ENCODE measurements at places on chromosomes 1 and 21.

GRCh38 chr1:110495926-110496600, 22.9 kb downstream of the KCNA10 start:
- peak; percentile 44 for DNase-seq

DNA sequence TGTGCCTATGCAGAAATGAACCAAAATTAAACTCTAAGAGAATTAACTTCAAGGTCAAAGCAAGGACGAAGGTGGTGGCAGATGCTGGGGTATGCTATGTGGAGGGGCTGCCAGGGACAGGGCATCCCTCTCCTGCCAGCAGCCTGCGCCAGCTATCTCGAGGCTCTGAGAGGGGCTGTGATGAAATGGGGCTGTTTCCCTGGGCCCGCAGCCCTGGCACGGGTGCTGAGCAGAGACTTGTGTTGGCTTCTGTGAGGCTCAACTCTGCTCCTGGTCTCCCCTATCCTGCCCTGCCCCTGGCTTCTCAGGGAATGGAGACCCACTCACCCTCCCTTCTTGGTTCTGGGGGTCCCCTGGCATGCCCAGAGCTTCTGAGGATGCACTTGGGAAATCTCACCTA, 41.9 kb upstream of the TIAM1 start:
- DNase-seq: no peak

GRCh38 chr1:14822493-14822892, 224.0 kb downstream of the KAZN start:
- DNase-seq: no peak

- no peak for DNase-seq
These were observed 31.6 kb upstream of the ACOT11 start for GRCh38 chr1:54516249-54516920.

DNA sequence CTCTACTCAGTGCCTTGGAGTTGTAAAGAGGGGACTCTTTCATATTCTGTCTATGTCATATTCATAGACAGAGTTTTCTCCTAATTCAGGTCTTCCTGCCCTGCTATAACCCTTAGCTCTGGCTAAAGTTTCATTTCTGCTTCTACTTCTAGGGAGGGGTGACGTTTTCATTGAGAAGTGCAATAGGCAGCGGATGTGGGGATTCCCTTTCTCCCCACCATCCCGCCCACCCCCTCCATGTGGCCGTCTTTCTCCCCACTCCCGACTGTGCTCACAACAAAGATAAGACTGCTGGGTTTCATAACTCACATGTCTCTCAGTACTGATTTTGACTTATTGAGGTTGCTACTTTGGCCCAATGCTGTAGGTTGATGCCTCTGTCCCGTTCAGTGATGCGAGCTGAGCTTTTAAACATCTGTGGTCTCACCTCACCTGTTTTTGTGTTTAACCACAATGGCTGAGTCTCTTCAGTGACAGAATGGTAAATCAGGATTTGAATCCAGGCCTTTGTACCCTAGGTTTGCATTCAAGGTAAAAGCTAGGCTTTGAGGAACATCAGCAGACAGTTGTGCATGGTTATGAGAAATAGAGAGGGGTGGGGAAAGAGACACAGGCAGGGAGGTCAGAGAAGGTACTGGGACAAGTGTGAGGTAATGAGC, 7.8 kb upstream of the KIF14 start:
- DNase-seq: peak; percentile 35

GRCh38 chr1:176691251-176692228, 228.6 kb downstream of the PAPPA2 start:
- no peak for DNase-seq

DNA sequence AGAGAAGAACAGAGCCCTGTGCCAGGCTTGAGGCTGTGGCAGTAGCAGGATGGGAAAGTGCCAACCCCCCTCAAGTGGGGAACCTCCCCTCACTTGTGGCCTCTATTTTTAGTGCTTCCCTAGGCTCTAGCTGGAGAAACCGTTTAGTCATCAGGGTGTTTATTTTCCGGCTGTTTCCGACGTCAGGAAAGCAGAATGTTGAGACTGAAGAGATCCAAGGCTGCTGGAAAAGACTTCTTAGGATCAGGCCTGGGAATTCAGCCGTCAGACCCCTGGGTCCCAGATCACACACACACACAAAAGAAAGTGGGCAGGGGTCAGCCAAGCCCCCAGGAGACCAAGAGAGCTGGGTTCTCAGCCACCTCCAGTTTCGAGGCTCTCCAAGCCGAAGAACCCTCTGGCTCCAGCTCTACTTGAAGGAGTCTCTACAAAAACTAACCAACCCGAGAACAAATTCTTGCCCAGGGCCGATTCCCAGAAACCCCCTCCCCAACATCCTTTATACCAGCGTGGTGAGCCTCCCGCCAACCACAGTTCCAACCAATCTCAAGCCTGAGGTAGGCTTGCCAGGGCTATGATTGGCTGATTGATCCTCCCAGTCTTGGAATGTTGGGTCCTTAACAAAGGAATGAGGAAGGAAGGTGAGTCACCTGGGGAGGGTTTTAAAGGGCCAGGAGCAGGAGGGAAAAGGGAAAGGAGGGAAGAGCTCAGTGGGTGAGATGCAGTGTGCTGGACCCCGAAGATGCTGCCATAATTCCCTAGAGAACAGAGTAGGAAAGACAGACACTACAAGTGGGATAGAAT, 2.5 kb upstream of the MEF2D start:
- no peak for DNase-seq

DNA sequence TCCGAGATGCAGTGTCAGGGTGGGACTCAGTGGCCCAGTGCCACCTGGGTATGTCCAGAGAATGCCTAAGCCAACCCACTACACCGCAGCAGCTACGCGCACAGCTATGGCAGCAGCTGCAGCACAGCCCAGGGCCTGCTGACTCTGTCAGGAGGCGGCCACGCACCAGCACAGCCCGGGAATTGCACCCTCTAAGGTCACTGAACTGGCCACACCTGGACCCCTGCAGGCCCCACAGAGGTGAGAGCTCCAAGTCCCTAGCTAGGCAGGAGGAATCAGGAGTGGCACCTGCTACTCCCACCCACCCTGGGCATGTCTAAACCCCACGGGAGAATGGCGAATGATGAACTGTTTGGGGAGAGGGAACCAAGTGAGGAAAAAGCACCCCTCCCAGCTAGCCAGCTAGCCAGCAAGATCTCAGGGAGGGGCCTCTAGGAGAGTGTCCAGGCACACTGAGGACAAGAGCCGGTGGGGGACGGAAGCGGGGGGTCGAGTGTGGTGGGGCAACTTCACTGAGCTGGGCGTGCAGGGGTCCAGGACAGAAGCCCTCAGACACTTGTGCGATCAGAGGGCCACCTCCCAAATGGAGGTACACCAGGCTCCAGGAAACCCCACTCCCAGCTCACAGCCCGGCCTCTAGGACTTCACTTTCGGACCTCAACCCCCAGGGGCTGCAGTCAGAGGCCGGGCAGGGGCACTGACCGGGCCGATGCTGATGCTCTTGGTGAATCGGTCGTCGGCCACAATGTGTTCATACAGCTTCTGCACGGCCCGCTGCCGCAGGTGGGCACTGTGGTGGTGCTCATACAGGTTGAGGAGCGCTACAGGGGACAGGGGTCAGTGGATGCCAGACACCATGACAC, 13.9 kb downstream of the LSS start:
- no peak for DNase-seq

- DNase-seq: no peak
These were observed 2.1 kb downstream of the SIPA1L2 start for GRCh38 chr1:232627645-232628334.

DNA sequence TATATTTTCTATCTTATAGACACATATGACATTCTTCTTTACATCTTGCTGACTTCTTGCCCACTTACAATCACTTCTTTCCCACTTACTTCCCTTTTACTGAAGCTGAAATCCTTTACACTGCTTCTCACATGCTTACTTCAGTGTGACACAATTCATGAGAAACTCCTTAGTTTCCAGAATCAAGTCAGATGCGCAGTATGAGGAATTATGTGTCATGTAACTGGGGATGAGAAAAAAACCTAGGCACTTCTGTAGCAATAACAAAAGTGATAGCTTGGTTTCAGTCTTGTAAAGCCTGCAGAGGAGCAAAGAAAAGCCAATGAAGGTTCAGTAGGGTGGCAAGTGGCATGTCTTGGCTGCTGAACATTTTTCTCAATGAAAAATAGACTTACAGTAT, 566.2 kb upstream of the RGS18 start:
- no peak for DNase-seq

DNA sequence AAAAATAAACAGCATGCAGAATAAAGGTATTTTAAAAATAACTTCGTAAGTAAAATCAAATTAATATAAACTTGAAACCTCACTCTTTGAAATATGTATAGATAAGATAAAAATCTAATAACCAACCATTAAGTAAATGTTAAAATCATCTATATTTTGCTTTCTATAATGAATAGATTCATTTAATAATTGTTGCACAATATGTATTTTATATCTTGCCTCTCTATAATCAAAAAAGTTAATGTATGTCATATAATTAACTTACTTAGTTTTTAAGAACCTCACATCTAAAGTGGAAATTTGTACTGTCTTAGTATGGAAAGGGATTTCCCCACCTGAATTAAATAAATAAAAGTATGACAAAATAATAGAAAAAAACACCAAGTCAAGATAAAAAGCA, 42.4 kb upstream of the RBM34 start:
- no peak for DNase-seq

GRCh38 chr1:88998716-88999115, 6.3 kb upstream of the KYAT3 start:
- no peak for DNase-seq

- DNase-seq: no peak
These were observed 2.0 kb upstream of the ATP13A2 start for GRCh38 chr1:17013491-17014320.

- DNase-seq: no peak
These were observed 17.1 kb downstream of the ABCG1 start for GRCh38 chr21:42236014-42236413.

GRCh38 chr1:159965263-159965662, 11.2 kb upstream of the SLAMF9 start:
- no peak for DNase-seq

- DNase-seq: no peak
These were observed 462.2 kb upstream of the CXADR start for GRCh38 chr21:17050646-17051045.

- DNase-seq: no peak
These were observed 83.9 kb upstream of the SGIP1 start for GRCh38 chr1:66450043-66450514.

DNA sequence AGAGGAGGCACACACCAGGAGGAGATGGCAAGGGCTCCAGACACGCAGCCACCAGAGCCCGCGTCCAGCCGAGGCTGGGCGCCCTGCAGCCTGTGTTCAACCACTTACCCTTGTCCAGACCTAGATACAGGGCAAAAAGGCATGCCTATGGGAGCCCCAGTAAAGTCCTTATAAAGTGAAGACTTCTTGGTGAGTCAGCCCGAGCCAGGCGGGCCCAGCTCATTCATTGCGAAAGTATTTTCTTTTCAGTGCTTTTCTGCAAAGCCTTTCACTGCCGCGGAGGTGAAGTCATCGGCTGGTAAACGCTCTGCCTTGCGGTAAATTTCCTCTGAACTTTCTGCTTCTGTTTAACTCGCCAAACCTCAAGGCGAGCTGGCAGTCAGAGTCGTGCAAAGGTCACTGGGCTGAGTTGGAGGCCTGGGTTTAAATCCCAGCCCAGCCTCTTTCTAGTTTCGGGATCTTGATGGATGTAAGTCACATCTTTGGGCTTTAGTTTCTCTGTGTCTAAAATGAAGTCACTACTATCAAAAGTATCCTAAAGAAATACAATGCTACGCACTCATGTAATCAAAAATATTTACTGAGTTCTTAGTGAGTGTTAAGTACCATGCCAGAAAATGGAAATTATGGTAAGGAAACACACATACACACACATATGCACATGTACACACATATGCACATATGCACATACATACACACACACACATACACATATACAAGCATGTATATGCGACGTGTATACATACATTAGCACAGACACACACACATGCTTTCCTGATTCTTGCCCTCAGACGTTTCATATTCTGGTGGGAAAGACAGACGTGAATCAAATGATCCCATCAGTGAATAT, 54.7 kb upstream of the IFFO2 start:
- peak; percentile 58 for DNase-seq

DNA sequence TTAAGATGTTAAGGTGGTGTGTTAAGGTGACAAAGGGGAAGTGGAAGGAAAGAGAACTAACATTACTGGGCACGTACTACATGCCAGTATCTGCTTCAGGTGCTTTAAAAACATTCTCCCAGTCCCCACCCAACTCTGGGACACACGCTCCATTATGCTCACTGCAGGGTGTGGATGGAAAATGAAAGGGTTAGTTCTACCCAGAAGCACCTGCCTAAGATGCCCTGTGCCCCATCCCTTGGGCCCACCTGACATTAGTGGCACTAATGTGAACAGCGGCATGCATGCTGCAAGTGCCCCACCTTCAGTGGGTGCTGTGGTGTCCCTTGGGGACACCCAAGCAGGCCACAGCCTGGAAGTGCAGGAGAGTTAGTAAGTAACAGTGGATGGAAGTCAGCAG, 82.9 kb upstream of the CXADR start:
- DNase-seq: no peak

GRCh38 chr1:55138823-55139222, 76.3 kb downstream of the USP24 start:
- no peak for DNase-seq

GRCh38 chr1:178388418-178389145, 108.2 kb downstream of the CLEC20A start:
- DNase-seq: no peak

DNA sequence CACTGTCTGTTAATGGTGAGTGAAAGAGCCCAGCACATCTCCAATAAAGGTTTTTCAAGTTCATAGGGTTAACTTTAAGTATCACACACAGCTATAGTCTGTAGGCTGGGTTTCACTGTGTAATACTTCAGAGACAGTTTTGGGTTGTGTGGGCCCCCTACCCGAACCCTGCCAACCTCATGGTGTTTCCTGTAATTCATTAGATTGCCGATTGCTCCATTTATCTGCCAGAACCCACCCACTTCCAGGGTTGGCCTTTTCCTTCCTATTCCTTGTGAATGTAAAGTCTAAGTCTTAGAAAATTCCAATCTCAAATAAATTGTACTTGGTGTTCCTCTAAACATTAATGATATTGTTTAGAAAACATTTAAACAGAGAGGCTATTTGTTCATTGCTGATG, 43.6 kb downstream of the CTTNBP2NL start:
- no peak for DNase-seq

- no peak for DNase-seq
These were observed 7.0 kb downstream of the SH3BP5L start for GRCh38 chr1:248818505-248819374.

GRCh38 chr1:204873714-204874113, 3.1 kb downstream of the NFASC start:
- no peak for DNase-seq

GRCh38 chr1:232822530-232822929, 17.3 kb downstream of the MAP10 start:
- no peak for DNase-seq

- DNase-seq: no peak
These were observed 53.0 kb upstream of the DUSP10 start for GRCh38 chr1:221794935-221795334.

GRCh38 chr1:115404911-115405310, 66.9 kb upstream of the NGF start:
- DNase-seq: no peak

GRCh38 chr21:17795146-17796036, 23.8 kb downstream of the C21orf91 start:
- DNase-seq: no peak

- DNase-seq: no peak
These were observed 2.6 kb upstream of the MFN2 start for GRCh38 chr1:11977625-11978024.

GRCh38 chr21:38903690-38904139, 98.0 kb downstream of the ETS2 start:
- no peak for DNase-seq

GRCh38 chr1:10965546-10966226, 46.8 kb upstream of the TARDBP start:
- DNase-seq: peak; percentile 7

GRCh38 chr1:51792864-51793263, 85.7 kb downstream of the NRDC start:
- DNase-seq: no peak

All from stimulated activated CD8-positive, alpha-beta memory T cell treated with anti-CD3 and anti-CD28 coated beads, Interleukin-7, amount 100 ng/mL, for 4 hours (primary cell).